CD4-positive, alpha-beta T cell (primary cell): ENCODE measurements at places on chromosomes 6 and 20. TPM values are rescaled to one million over a fixed set of nuclear protein-coding genes. Genes with fewer than 3 reads are reported as not detected.

- H3K4me3 ChIP-seq, result peak overlapping the region; percentile 91
- H3K36me3 ChIP-seq, result peaks cover 14% of the 10 kb centered on the region
- H3K27me3 ChIP-seq, result peaks cover 3% of the 10 kb centered on the region
- H3K27ac ChIP-seq, result peak overlapping the region; percentile 57
- peak; percentile 82 for DNase-seq
- H3K4me1 ChIP-seq, result peaks cover 17% of the 10 kb centered on the region
Measured at GRCh38 chr6:157322792-157323254, 496 bp downstream of the TMEM242 start.

DNA sequence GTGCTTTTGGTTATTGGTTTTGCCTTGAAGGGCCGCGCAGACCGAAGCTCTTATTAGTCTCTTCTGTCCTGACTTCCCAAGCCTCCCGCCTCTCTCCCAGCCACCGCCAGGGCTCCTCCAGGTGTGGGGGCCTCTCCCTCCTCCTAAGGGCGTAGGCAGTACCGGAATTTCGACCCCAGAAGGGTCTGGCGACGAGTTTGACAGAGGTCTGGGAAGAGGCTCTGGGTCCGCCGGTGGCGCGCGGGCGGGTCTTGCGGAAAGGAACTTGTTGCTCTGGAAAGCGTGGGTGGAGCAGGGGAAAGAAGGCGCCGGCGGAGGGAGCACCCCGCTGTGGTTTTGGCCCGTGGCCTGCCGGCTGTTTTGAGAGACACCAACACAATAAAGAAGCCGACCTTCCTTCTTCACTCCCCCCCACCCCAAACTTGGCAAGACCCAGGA lies 1.8 kb downstream of the PCSK2 start:
- no peak overlapping the region for H3K4me3 ChIP-seq
- H3K27ac ChIP-seq, result no peak overlapping the region
- no peaks in the 10 kb centered on the region for H3K4me1 ChIP-seq
- peaks cover 37% of the 10 kb centered on the region for H3K27me3 ChIP-seq
- H3K36me3 ChIP-seq, result no peaks in the 10 kb centered on the region
- DNase-seq, result no peak

DNA sequence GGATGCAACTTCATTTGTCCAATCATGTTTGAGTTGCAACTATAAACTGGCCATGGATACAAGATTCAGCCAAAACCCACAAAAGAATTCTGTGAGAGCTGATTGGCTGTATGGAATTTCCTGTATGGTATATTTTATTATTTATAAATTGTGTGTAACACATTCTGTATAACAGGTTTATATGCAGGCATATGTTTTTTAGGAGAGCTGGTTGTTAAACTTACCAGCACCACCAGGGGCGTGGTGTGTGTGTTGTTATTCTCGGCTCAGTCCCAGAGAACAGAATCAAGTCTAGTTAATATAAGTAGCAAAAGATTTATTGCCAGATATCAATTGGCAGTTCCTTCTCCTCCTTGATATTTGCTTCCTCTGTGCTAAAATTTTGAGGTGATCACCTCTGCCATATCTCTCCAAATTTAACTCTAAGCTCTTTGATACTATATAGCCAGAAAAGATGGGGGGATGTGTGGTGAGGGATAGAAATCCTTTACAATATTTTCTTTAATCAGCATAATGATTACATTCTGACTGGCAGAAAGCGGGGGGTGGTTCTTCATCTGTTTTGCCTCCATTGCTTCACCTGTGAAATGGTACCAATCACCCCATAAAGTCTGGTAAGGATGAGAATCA lies 22.9 kb downstream of the CNBD2 start:
- no peaks in the 10 kb centered on the region for H3K27me3 ChIP-seq

- no peaks in the 10 kb centered on the region for H3K4me1 ChIP-seq
- H3K27ac ChIP-seq, result no peak overlapping the region
- no peaks in the 10 kb centered on the region for H3K27me3 ChIP-seq
- no peak overlapping the region for H3K4me3 ChIP-seq
Measured at GRCh38 chr6:130161683-130162404, 60.9 kb downstream of the SAMD3 start.

DNA sequence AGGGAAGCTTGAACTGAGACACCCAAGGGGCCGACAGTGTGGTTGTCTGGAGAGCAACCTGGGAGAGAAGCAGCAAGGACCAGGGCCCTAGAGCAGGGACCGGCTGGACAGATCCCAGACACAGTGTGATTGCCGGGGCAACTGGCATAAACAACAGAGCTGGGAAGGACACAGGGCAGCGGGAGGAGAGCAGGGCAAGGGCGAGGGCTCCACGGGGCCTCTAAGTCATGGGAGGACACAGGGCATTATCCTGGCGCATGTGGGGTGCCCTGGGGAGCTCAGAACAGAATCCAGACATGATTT lies 31.1 kb upstream of the CCR6 start:
- peaks cover 64% of the 10 kb centered on the region for H3K4me1 ChIP-seq
- no peaks in the 10 kb centered on the region for H3K27me3 ChIP-seq
- no peak overlapping the region for H3K27ac ChIP-seq

DNA sequence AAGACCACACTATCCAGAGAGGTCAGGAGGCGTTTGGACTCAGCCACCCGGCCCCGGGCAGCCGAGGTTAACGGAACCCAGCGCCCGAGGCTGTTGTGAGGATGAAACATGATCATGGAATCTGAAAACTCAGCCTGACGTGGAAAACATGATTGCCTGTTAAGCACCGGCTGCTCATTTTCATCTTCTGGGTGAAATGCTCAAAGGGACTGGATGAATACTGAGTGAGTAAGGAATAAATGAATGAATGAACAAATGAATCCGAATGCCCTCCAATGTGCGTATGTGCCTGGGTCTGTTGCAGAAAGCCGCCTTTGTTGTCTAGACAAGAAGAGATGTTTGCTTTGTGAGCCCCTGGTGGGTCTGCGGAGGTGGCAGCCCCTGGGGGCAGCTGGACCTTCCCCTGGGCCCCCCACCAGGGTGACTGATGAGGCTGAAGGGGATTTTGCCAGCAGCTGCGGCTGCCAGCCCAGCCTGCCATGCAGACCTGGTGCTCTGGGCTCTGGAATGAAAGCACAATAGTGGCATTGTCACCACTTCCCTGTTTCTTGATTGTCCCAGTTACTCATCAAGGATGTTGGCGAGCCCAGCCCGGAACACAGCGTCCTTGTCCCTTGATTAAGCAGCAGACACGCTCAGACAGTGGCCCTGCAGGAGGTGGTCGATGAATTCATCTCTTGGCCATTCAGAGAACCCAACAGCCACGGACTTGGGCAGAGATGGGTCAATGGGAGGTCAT lies 211.1 kb downstream of the ANKRD60 start:
- H3K27ac ChIP-seq, result no peak overlapping the region
- H3K4me3 ChIP-seq, result no peak overlapping the region
- peaks cover 7% of the 10 kb centered on the region for H3K27me3 ChIP-seq
- no peaks in the 10 kb centered on the region for H3K36me3 ChIP-seq

- H3K27me3 ChIP-seq, result no peaks in the 10 kb centered on the region
- no peaks in the 10 kb centered on the region for H3K36me3 ChIP-seq
- H3K27ac ChIP-seq, result no peak overlapping the region
- no peak for DNase-seq
Measured at GRCh38 chr6:38021029-38021428, 201.5 kb downstream of the ZFAND3 start.

DNA sequence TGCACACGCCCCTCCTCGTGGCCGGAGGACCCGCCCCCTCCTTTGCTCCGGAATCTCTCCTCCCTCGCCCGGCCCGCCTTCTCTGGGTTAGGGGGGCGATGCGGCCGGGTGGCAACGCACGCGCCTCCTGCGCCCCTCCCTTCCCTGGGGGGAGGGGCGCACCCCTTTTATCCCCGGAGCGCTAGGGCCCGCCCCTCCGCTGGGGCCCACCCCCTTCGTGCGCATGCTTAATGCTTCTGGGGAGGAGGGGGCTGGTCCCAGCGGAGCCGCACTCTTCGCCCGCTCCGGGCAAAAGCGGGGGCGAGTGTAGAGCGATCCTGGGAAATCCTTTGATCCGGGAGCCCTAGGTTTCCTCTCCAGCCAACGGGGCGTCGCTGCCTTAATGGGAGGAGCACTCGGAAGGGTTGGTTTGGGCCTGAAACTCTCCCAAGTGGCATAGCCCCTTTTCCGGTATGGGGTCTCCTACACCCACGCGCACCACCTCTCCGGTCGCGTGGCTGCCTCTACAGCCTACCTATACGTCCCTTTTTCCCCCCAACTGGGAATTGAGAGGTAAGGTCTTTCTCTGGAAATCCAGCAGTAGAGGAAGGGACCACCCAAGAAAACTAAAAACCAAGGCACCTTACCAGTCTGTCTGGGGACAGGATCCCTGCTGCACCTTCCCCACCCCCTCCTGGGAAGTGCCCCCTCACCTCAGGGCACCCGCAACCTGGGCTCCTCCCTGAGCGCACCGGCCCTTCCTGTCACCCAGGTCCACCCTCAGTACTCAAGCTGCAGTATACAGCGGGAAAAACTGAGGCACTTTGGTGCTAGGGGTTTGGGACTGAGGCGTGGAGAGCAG lies 2.1 kb downstream of the SOX12 start:
- H3K4me1 ChIP-seq, result peaks cover 35% of the 10 kb centered on the region
- DNase-seq, result peak; percentile 88
- H3K4me3 ChIP-seq, result peak overlapping the region; percentile 67
- no peaks in the 10 kb centered on the region for H3K27me3 ChIP-seq
- H3K27ac ChIP-seq, result peak overlapping the region; percentile 58

DNA sequence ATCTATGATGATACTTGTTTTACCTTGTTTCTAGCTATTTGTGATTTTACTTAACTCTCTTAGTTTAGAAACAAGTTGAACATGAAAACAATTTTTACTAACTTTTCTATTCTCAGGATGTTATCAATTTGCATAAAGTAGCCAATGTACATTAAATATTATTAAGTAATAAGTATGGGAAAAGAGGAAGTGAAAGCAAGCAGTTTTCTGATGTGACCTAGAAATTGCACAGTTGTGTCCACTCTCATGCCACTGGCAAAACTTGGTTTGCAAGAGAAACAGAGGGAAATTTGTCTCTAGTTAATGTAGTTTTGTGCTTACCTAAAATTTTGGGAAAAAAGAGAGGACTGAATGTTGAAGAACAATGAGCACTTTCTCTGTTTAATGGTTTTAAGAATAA lies 19.2 kb upstream of the TSPYL1 start:
- no peak overlapping the region for H3K4me3 ChIP-seq
- H3K27ac ChIP-seq, result no peak overlapping the region
- H3K36me3 ChIP-seq, result no peaks in the 10 kb centered on the region
- no peak for DNase-seq
- H3K27me3 ChIP-seq, result no peaks in the 10 kb centered on the region
- H3K4me1 ChIP-seq, result no peaks in the 10 kb centered on the region

- no peak for DNase-seq
- H3K27ac ChIP-seq, result no peak overlapping the region
- H3K27me3 ChIP-seq, result peaks cover 4% of the 10 kb centered on the region
- H3K4me1 ChIP-seq, result no peaks in the 10 kb centered on the region
Measured at GRCh38 chr6:40881501-40881900, 157.5 kb downstream of the UNC5CL start.

- H3K4me1 ChIP-seq, result peaks cover 12% of the 10 kb centered on the region
- peak; percentile 67 for DNase-seq
- H3K36me3 ChIP-seq, result no peaks in the 10 kb centered on the region
Measured at GRCh38 chr6:36623547-36624459, 29.6 kb downstream of the SRSF3 start.

DNA sequence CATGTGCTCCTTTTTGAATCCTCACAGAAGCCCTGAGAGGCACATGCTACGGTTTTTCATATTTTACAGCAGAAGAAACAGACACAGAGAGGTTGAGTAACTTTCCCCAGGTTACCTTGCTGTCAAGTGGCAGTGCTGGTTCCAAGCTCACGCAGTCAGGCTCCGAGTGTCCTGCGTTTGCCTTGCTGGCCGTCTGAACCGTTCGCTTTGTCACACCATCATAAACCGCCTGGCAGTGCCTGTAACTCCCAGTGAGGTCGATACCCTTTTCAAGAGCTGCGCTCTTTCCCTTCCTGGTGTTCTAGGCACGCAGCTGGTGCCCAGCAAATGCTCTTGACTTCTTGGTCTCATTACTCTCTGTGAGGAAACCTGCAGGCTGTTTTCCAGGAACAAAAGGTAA lies 31.3 kb upstream of the KCNG1 start:
- H3K27me3 ChIP-seq, result peaks cover 13% of the 10 kb centered on the region
- no peaks in the 10 kb centered on the region for H3K4me1 ChIP-seq
- no peak for DNase-seq
- no peak overlapping the region for H3K27ac ChIP-seq
- H3K36me3 ChIP-seq, result no peaks in the 10 kb centered on the region
- no peak overlapping the region for H3K4me3 ChIP-seq

Gene BNIP5
- not detected for total RNA-seq

Gene LY6G6C
- not detected for total RNA-seq

Gene TMEM200A
- 0.30 TPM for total RNA-seq

Gene ENPP4
- total RNA-seq, result 4.3 TPM

Gene FAM120B
- total RNA-seq, result 26.7 TPM

Gene GPLD1
- 0.66 TPM for total RNA-seq

Gene NKAIN2
- total RNA-seq, result not detected

Gene LAMA4
- not detected for total RNA-seq

Gene CD93
- total RNA-seq, result 1.1 TPM

Gene ANGPT4
- total RNA-seq, result not detected
